ENCODE measurements at places on chromosomes 7 and 10. TPM values are rescaled to one million over a fixed set of nuclear protein-coding genes. Genes with fewer than 3 reads are reported as not detected.

DNA sequence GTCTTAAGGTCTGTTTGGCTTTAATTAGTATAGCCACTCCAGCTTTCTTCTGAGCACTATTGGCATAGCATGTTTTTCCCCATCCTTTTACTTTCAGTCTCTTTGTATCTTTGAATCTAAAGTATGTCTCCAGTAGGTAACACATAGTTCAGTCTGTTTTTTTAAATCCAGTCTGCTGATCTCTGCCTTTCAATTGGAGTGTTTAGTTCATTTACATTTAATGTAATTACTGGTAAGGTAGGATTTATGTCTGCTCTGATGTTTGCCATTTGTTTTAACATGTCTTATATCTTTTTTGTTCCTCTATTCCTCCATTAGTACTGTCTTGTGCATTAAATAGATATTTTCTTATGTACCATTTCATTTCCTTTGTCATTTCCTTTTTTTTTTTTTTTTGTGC is 72.5 kb downstream of the EXOC6 start:
- DNase-seq, result no peak

GRCh38 chr7:133301444-133301843 is 48.6 kb downstream of the EXOC4 start:
- DNase-seq, result no peak

DNA sequence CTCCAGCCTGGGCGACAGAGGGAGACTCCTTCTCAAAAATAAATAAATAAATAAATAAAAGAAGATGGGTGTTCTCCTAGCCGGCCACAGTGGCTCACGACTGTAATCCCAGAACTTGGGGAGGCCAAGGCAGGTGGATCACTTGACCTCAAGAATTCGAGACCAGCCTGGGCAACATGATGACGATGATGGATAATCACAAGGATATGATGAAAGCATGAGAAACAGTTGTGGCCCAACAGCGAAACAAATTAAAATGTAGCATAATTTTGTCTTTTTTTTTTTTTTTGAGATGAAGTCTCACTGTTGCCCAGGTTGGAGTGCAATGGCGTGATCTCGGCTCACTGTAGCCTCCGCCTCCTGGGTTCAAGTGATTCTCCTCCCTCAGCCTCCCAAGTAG is 12.9 kb downstream of the ZNF786 start:
- DNase-seq, result no peak

DNA sequence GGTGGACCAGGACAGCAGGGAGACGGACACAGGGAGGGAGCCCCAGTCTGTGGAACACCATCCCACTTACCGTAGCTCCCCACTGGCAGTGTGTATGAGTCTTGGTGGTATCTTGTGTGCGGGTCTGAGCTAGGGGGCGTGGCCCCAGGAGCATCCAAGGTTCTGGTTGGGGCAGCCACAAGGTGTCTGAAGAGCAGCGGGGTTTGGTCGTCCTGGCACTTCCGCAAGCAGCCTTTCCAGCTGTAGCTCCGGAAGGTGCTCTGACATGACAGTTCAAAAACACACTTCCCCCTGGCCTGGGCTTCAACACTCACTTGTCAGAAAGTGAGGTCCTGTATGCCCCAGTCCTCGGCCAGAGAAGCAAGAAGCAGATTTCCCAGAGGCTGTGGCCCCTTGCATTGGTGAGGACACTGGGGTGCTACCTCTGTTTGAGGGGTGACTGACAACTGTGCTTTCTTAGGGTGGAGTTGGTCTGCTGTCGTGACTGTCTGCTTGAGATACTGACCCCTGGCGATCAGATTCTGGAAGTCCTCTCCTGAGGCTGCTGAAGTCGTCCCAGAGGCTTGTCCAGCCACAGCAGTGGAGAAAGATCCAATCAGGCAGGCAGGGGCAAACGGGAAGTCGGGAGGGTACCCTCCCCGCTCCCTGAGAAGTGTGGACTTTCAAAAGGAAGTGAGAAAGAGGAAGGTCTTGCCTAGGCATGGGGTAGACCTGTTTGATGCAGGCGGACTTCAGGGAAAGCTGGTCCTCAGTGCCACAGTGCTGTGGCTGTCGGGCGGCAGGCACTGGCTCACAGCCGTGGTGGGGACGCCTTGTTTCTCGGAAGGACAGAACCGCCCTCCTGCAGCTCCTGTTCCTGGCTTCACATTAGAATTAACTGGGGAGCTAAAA is 51.4 kb upstream of the PFKFB3 start:
- DNase-seq, result no peak

- DNase-seq, result no peak
Observed at GRCh38 chr10:44008270-44008916, 359.7 kb upstream of the ZNF32 start.

DNA sequence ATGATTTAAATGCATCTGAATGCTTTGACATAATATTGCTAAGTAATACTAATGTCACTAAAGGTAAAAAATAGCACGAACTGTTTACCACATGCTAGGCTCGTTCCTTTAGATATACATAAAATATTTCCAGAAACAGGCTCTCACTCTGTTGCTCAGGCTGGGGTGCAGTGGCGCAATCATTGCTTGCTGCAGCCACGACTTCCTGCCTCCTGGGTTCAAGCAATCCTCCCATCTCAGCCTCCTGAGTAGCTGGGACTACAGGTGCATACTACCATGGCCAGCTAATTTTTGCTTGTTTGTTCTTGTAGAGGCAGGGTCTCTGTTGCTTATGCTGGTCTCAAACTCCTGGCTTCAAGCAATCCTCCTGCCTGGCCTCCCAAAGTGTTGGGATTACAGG is 183.3 kb downstream of the SGMS1 start:
- no peak for DNase-seq

DNA sequence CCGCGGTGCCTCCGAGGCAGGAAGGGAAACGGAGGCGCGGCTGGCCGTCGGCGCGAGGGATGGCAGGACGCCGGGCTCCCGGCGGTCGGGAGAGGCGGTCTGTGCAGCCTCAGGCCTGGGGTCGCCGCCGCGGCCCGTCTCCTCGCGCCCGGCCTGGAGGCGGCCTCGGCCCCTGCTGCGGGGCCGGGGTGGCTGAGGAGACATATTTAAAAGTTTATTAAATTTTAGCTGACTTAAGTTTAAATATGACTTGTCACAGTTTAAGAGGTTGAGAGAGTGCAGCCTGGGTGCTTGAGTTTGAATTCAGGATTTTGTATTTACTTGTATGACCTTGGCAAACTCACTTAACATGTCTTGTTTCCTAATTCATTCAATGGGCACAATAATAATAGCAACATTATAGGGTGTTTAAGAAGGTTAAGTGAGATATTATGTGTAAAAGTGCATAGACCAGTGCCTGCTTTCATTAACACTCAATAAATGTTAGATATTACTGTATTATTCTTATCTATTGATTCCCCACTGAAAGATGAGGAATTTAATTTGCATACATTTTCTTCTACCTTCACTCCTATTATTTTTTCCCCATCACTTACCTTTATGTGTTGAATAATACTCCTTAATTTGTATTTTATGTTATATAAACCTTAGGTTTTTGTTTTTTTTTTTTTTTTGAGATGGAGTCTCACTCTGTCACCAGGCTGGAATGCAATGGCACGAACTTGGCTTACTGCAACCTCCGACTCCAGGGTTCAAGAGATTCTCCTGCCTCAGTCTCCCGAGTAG is 718 bp downstream of the DYNC2I1 start:
- DNase-seq, result no peak

DNA sequence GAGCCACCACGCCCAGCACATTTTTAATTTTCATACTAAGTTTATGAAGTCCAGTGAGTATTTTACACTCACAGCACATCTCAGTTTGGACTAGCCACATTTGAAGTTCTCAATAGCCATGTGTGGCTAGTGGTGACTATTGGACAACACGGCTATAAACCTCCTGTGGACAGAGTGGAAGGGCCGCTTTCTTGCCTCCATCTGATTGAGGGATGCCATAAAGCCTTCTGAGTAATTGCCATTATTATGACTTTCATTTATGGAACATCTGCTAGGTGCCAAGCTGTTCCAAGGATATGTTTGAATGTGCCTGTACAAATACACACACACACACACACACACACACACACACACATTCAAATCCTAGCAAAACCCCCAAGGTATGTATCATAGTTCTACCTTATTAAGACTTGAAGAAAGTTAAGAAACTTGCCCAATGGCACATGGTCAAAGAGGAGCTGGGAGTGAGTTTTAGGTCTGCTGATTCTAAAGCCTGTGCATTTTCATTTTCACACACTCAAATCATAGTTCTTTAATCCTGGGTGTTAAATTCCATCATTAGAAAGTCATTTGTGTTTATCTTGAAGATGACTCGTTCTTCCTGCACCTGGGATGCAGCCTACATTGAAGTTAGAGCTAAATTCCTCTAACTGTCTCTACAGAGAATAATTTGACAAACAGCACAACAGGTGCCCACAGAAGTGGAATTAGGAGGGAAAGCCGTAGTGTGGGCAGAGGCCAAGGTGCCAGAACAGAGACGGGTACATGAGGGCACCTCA is 143.3 kb downstream of the PKD1L1 start:
- DNase-seq, result no peak

- no peak for DNase-seq
Observed at GRCh38 chr7:148625342-148625741, 34.8 kb downstream of the C7orf33 start.

DNA sequence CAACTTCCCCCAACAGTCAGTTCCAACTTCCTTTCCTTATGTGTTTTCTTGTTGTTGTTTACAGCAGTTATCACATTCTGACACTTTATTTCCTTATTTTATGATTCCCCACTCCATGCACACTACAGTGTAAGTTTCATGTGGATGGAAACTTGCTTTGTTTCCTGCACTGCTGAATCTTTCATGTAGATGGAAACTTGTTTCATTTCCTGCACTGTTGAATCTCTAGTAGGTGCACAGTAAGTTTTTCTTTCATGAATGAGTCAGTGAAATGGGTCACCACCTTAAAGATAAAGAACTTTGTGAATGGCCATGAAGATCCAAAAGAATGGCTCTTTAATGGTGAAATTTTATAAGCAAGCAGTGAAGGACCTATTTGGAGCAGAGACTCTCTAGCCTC is 61.4 kb downstream of the SHOC2 start:
- no peak for DNase-seq

DNA sequence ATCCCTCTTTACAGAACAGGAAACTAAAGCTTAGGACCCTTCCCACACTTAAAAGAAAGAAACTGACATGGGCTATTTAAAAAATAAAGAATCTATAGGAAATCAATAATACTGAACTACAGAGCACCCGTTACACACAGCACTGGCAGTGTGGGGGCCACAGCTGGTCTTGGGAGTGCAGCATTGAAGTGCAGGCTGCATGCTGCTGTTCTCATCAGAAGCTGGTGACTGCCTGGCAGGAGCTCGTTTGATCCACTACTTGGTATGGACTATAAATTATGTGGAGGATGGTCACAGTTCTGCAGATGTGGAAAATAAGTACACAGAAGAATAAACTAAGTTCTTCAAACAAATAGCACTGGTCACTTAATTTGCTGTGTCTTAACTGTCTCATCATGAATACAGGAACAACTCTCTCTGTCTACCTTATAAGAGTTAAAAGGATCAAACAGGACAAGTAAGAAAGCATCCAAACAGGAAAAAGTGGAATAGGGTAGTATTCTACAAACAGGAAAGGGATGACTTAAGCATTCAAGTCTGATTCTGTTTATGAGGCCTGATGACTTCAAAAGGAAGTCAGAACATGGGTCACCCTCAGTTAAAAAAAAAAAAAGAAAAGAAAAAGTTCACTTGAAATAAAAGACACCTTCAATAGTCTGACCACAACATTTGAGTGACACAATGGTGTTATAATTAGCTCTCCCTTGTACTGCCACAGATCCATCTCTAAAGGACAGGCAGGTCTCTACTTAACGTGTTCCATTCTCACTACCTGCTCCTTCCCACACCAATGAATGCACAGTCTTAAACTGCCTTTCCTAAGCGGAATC is 21.0 kb downstream of the DOCK4 start:
- DNase-seq, result no peak

GRCh38 chr7:39507866-39508551 is 58.2 kb upstream of the YAE1 start:
- no peak for DNase-seq

- no peak for DNase-seq
Observed at GRCh38 chr10:100043344-100043743, 33.6 kb upstream of the DNMBP start.

DNA sequence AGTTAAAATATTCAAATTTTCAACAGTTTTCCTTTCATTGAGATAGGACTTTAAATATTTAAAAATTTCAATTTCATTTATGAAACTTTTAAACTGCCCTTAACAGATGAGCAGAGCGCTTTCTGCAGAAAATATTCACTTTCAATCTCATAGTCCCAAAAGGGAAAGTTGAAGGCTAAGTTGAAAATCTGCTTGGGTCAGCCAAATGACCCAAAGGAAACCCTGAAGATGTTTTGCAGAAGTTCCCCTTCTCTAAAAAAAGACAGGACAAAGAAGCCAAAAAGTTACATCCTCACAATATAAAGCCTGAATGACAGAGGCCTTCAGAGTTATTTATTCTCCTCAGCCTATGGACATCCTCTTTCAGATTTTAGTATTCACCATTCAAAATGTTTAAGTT is 17.6 kb upstream of the SCIN start:
- DNase-seq, result no peak

- DNase-seq, result no peak
Observed at GRCh38 chr10:33441561-33441960, 107.1 kb upstream of the NRP1 start.

- no peak for DNase-seq
Observed at GRCh38 chr7:117083648-117084047, 130.3 kb downstream of the ST7 start.

GRCh38 chr7:72336382-72336631 is 75.8 kb downstream of the CALN1 start:
- no peak for DNase-seq

- no peak for DNase-seq
Observed at GRCh38 chr7:128231021-128231420, 10.1 kb upstream of the LEP start.

DNA sequence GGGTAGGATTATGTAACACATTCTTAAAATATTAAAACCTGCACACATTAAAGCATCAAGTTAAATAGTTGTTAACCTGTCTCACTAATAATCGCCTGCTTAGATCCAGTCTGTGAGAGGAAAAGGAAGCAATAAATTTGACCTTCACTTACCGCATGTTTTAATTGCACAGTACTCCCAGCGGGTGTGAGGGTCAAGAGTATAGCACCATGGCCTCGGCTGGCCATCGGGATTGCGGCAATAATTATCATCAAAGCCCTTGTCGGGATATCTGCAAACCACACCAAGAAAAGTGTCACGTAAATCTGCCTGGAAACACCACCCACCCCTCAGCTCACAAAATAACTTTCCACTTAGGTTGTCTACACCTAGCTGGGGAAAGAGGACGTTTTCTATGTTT is 26.6 kb downstream of the HGF start:
- DNase-seq, result no peak

The ADARB2 gene
- 0.66 TPM for polyA plus RNA-seq

The GALNT17 gene
- 9.2 TPM for polyA plus RNA-seq

The SHH gene
- polyA plus RNA-seq, result 0.09 TPM

The ZNF12 gene
- polyA plus RNA-seq, result 21.5 TPM

The ZNF273 gene
- polyA plus RNA-seq, result 6.6 TPM

The AMPH gene
- 1.3 TPM for polyA plus RNA-seq

The PIP gene
- 6.5 TPM for polyA plus RNA-seq

The EGR2 gene
- polyA plus RNA-seq, result 12.1 TPM

The CYP2C8 gene
- 1.9 TPM for polyA plus RNA-seq

The SGCE gene
- polyA plus RNA-seq, result 23.7 TPM

All from thymus (tissue), 14 donors.